AG09309 (cell line): ENCODE measurements at places on chromosomes 3 and 15.

DNA sequence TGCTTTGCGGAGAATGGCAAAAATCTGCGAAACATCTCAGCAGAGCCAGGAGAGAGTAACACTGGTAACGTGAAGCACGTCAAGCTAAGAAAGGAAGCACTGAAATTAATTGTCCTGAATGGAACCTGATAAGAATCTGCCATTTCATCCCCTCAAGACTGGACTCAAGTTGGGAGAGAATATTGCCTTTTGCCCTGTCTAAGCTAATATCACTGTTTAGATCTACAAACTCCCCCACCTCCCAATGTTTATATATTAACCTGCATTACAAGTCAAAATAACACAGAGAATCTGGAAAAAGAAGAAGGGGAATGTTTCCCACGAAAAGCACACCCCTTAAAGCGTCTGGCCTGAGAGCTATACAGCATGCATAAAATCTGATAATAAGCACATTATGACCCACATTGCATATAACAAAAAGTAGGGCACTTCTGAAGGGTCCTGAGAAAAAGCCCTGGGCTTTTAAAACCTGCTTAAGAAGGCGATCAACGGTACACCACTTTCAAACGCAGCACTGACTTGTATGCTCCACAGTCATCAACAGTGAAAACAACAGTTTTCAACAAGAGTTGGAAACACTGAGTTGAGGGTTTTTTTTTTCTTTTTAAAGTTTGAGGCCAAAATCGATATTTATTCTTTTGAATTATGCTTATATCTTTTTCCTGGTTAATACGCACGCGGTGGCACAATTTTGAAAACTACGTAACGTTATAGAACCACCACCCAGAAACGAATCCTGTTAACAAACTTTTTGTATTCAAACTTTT lies 1.4 kb upstream of the KAT2B start:
- no peak for DNase-seq

- no peak for DNase-seq
Measured at GRCh38 chr15:63593705-63594671, 3.2 kb upstream of the FBXL22 start.

GRCh38 chr3:32220006-32220405 lies 18.5 kb upstream of the CMTM8 start:
- peak; percentile 72 for DNase-seq

DNA sequence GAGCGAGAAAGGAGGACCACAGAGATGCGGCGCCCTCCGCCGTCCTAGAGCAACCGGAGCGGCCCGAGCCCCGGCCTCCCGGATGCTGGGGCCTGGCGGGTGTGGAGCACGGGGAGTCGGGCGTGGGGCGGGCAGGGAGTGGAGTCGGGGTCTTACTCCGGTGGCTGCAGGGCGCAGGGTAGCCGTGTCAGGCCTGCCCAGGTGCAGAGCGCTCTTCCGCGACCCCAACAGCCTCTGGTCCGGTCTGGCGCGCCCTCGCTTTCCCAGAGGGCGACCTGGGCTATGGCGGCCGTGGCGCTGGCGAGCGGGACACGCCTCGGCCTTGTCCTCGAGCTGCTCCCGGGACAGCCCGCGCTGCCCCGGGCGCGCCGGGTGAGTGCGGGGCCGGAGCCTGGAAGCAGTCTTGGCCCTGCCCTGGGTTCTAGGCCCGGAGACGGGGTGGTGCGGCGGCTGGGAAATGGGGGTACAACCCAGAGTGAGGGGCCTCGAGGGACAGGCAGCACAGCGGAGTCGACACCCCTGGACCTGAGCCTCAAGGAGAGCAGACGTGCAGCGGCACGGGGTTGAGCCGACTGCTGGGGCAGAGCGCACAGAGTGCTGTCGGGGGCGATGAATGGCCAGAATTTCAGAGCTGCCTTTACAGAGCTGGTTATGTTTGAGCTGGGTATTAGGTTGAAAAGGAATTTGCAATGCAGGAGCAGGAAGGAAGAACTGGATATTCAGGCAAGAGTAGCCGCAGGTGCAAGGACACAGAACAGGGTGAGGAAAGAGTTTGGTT lies at the start of gene ZNF662:
Gene ZNF662, plus strand, starts transcription at position 73 of the 778 bp plus-strand sequence. CDS start 1,973 bp downstream, outside the sequence.
- DNase-seq: no peak

DNA sequence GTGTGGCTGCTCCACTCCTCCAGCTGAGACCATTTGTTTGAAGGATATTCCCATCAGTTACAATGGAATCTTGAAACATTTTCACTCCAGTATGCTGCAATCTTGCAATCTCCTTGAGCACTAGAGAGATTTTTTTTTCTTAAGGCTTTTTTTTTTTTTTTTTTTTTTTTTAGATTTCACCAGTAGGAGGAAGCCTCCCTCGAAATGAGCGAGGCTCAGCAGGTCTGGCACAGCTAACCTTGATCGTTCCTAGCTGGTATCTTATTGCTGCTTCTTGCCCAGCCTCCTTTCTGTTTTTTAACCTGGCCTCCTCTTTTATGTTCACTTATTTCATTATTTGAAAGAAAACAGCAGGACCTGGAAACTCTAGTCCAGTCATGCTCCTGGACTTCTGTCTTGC lies 48.1 kb downstream of the RAP2B start:
- DNase-seq: no peak

DNA sequence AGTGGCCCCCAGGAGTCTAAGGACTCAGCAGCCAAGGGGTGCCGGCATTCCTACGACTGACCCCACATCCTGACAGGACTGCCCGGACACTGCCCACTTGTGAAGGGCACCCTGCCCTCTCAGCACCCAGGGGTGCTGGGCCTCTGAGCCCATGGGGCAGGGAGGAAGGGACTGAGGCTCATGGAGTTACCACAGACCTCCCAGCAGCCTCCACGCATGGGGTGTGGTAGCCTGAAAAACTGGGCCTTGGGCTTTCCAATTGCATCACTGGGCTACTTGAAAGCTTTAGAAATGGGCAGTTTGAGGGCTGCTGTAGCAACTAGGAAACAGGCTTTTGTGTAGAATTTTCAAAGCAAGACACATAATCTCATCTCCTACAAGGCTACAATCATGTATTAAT lies 13.2 kb downstream of the TKT start:
- no peak for DNase-seq

DNA sequence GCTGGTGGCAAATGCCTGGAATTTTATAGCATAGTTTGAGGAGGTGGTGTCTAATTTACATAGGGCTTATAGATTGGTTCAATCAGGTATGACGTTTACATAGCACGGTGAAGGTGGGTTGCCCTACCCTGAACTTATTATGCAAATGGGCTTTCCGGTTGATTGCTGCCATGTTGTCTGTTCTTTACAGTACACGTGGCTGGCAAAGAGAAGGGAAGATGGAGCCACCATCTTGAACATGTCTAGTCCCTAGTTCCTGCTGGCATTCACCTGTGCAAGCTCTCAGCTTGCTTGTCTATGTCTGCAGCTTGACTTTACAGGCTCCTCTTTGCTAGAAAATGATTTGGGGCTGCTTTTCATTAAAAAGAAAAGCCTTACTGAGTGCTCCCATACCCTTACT lies 14.0 kb upstream of the STAC start:
- no peak for DNase-seq

- peak; percentile 94 for DNase-seq
Measured at GRCh38 chr3:127734754-127735473, 62.2 kb downstream of the ABTB1 start.

DNA sequence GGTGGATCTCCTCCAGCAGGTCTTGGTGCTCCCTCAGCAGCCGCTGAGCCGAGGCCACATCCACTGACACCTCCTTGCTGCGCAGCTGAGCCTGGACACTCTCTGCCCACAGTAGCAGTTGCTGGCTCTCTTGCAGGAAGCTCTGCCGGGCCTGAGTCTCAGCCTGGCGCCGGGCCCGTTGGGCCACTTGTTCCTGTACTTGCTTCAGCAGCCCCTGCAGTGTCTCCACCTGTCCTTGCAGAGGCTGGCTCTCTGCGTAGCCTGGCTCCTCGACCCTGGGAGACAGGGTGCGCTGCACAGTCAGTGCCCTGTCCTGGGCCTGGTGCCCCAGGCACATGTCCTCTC lies 15.5 kb downstream of the SPTBN5 start:
- DNase-seq: no peak

DNA sequence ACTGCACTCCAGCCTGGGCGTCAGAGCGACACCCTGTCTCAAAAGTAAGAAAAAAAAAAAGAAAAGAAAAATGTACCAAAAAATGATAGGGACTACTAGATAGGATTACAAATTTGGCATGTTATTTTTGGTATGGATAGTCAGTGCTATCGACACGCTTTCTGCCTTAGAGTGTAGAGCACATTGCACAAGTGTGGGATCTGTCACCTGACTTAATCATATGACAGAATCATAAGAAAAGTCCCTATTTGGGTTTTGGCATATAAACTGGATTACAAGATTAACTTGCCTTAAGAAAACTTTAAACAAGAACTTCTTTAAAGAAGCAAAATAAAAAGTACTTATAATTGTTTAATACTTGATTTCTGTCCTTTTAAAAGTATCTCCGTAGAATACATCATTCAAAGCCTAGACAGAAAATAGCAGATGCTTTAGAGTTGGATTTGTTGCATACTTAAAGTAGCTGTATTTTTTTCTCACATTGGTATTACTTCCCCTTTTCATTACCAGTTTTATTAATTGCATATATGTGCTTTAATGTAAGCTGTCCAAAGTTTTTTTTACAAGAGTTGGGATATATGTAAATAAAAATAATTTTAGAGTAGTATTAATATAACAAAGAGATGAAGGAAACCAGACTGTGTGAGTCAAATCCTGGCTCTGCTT lies 7.8 kb downstream of the ATP6V1A start:
- no peak for DNase-seq

- DNase-seq: no peak
Measured at GRCh38 chr3:106058475-106058874, 189.7 kb upstream of the CBLB start.

DNA sequence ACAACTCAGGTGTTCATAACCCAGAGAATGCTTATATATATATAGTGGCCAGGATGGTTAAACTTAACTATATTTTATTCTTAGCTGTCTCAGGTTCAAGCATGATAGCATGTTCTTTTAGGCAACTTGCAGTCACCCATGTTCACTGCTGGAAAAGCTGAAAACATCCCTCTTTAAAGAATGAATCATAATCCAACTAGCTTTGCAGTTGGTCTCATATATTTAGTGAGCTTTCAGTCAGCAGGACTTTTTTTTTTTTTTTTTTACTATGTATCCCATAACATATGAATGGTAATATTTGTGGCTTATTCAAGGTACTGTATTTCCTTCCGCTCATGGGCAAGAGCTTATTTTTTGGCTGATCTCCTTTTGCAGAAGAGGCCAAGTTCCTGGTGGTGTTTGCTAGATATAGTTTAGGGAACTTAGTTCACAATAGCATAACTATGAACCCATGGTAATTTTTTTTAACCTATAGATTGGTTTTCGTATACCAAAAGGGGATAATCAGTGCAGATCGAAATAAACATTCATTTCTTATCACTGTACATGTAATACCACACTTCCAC lies 77.6 kb downstream of the CMSS1 start:
- DNase-seq: no peak

GRCh38 chr15:101045835-101046691 lies 126.9 kb downstream of the LRRK1 start:
- no peak for DNase-seq

- DNase-seq: no peak
Measured at GRCh38 chr15:68774120-68774519, 46.6 kb downstream of the ANP32A start.

GRCh38 chr3:113838631-113839209 lies at the start of gene GRAMD1C:
GRAMD1C (plus strand) TSS chr3:113838788; CDS start chr3:113838910, 122 bp downstream.
- peak; percentile 43 for DNase-seq

DNA sequence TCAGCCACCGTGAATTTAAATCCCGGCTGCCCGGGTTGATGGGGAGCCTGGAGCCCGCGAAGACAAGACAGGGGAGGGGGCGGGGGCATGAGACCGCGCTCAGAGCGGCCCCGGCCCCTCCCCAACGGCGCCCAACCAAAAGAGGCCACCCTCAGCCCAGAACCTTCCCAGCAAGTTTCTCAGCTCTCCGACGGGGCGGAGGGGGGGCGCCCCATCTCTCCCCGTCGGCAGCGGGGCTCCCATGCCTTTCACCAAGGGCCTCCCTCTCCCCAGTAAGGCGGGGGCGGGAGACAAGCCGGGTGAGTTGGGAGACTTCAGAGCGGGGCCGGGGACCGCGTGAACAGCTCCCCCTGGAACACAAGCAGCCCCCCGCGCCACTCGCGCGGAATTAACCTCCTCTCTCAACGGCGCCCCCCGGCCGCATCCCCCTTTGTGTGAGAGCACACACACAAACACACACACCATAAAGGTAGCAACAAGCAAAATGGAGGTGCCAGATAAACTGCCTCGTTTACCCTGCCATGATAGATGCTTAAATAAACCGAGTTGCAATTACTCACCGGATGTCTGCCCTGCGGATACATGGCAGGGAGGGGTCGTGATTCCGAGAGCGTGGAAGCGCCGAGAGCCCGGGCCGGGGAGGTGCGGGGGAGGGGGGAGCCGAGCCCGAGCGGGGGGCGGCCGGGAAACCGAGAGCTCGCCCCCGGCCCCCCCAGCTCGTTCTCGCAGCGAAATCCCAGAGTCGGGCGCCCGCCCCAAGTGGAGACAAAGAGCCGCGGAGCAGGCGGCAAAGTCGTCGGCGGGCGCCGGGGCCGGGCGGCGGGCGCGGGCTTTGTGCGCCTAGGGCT lies 1.3 kb downstream of the TLE3 start:
- no peak for DNase-seq

DNA sequence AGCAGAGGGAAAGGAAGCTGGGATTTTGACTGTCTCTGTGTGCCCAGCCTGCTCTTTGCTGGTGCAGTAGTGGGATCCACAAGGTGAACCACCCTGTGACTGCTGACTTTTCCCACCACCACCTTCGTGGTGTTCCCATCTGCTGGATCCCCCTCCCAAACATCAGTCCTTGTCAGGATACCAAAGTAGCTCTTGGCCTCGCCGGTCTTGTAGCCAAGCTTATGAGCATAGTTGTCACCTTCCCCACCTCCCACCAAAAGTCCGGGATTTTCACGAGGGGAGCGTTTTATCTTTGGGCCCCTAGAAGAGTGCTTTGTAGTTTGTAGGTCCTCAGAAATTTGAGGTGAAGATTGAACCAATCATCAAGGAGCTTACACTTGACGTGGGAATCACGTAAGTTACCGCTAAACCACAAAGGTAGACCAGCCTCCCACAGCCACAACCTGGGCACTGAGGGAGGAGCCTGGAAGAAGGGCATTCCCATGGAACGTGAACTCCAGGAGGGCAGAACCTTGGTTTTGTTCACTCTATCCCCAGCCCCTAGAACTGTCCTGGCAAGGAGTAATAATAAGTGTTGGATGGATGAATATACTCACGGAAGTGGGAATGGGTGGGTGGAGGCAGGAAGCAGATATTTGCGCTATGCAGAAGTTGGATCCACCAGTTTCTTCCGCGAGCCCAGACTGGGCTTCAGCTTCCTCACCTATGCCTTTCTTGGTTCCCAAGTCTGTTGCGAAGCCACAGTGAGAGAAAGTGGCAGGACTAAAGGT lies 814 bp upstream of the TEX264 start:
- no peak for DNase-seq

DNA sequence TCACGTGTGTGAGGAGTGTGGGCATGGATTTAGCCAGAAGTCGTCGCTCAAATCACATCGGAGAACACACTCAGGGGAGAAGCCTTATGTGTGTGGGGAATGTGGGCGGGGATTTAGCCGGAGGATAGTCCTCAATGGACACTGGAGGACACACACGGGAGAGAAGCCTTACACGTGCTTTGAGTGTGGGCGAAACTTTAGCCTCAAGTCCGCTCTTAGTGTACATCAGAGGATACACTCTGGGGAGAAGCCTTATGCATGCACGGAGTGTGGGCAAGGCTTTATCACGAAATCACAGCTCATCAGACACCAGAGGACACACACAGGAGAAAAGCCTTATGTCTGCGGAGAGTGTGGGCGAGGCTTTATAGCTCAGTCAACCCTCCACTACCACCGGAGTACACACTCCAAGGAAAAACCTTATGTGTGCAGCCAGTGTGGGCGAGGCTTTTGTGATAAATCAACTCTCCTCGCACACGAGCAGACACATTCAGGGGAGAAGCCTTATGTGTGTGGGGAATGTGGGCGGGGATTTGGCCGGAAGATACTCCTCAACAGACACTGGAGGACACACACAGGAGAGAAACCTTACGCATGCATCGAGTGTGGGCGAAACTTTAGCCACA lies 28.1 kb downstream of the ZNF589 start:
- DNase-seq: no peak
